ENCODE measurements at places on chromosomes 2 and 18.

- DNase-seq: no peak
Measured at GRCh38 chr2:212626371-212626918, 87.8 kb upstream of the ERBB4 start.

GRCh38 chr2:29159125-29159524, 43.9 kb downstream of the CLIP4 start:
- DNase-seq: no peak

GRCh38 chr18:54387631-54388030, 29.9 kb downstream of the C18orf54 start:
- no peak for DNase-seq

- no peak for DNase-seq
Measured at GRCh38 chr2:144322379-144322778, 197.5 kb downstream of the ZEB2 start.

- no peak for DNase-seq
Measured at GRCh38 chr2:200320344-200320743, 13.9 kb downstream of the SPATS2L start.

DNA sequence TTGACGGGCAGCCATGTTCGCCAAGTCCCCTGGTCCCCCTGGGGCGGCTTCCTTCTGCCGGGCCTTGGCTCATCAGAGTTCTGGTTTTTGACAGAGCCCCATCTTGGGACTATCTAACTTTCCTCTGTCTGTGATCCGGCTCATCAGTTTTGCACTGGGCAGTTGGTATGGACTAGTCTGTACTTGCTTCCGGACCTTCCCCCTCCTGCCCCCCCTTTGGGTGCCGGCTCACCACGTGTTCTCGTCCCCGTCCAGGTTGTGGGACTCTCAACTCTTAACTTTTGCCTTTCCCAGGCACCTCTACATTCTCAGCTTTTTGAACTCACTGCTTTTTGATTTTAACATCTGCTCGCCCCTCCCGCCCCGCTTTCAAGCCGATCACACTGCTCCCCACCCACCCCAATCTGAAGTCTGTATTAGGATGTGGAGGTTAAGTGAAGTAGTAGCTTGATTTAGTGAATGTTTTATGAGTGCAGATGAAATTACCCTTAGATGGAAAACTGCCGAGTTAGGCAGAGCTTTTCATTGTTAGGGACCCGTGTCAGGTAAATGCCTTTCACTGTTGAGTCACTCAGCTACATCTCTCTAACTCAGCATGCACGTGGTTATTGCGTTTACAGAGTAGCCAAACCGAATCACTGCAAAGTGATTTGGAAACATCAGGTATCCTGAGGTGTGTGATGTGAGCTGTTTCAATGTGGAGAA, 874 bp downstream of the WDR43 start:
- DNase-seq: peak; percentile 25

DNA sequence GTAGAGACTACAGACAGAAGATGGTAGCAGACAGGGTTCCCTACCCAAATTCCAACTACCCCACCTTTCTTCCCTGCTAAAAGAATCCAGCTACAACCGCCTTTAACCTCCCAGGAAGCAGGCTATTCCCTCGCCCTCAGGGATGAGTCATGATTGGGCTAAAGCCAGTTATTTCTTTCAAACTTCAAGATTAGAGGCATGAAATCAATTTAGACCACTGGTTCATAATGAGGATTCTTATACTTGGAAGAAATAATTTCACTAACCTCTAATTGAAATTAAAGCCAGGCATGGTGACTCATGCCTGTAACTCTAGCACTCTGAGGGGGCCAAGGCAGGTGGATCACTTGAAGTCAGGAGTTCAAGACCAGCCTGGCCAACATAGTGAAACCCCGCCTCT, 20.0 kb downstream of the TRIP12 start:
- no peak for DNase-seq

DNA sequence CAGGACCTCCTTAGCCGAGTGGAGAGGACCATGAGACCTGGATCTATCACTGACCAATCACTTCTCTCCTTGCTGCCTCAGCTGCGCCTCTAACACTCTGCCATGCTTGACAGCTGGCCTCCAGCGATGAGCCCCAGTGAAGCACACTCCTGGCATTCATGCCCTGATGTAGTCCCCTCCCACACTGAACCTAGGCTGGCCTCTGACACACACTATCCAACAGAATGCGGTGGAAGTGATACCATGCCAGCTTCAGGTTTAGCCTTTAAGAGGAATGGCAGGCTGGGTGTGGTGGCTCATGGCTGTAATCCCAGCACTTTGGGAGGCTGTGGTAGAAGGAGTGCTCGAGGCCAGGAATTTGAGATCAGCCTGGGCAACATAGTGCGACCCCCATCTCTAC, 73.7 kb upstream of the LAPTM4A start:
- DNase-seq: no peak

GRCh38 chr18:78770823-78771139, 208.8 kb upstream of the SALL3 start:
- no peak for DNase-seq

DNA sequence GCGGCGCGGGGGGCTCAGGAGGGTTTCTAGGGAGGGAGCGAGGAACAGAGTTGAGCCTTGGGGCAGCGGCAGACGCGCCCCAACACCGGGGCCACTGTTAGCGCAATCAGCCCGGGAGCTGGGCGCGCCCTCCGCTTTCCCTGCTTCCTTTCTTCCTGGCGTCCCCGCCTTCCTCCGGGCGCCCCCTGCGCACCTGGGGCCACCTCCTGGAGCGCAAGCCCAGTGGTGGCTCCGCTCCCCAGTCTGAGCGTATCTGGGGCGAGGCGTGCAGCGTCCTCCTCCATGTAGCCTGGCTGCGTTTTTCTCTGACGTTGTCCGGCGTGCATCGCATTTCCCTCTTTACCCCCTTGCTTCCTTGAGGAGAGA, 5.2 kb downstream of the PROC start:
- no peak for DNase-seq

GRCh38 chr18:73838107-73838506, 309.5 kb downstream of the FBXO15 start:
- DNase-seq: no peak

DNA sequence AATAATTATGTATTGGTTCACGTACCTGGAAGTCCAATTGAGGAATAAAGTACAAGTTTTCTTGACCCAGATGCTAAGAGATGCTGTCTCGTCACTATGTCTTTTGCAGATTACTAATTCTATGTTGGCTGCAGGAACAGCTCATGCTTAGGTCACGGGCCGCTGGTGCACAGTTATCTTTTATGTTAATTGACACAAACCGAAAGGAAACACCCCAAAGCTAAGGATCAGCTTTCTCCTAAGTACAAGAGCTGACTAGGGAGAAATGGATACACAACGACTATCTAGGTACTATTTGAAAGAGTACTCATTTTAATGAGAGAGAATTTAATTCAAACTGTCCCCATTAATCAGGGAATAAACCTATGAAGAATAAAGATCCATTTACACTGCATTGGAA, 217.7 kb upstream of the SLC35G4 start:
- DNase-seq: no peak

DNA sequence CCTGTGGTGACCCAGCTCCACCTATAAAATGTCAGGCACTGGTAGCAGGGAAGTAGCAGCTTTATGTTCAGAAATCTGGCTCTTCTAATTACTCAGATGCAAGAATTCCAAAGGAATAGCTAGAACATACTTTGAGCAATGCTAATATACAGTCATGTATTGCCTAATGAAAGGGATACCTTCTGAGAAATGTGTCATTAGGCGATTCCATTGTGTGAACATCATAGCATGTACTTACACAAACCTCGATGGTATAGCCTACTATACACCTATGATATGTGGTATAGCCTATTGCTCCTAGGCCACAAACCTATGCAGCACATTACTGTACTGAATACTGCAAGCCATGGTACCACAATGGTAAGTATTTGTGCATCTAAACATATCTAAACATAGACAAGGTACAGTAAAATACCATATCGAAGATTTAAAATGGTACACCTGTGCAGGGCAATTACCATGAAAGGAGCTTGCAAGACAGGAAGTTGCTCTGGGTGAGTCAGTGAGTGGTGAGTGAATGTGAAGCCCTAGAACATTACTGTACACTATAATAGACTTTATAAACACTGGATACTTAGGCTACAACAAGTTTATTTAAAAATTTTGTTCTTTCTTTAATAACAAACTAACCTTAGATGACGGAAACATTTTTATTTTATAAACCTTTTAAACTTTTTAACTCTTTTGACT, 50.3 kb upstream of the ETAA1 start:
- DNase-seq: no peak

GRCh38 chr18:36780748-36781147, 48.1 kb downstream of the TPGS2 start:
- DNase-seq: no peak

GRCh38 chr2:239395524-239395923, 5.3 kb downstream of the HDAC4 start:
- no peak for DNase-seq

DNA sequence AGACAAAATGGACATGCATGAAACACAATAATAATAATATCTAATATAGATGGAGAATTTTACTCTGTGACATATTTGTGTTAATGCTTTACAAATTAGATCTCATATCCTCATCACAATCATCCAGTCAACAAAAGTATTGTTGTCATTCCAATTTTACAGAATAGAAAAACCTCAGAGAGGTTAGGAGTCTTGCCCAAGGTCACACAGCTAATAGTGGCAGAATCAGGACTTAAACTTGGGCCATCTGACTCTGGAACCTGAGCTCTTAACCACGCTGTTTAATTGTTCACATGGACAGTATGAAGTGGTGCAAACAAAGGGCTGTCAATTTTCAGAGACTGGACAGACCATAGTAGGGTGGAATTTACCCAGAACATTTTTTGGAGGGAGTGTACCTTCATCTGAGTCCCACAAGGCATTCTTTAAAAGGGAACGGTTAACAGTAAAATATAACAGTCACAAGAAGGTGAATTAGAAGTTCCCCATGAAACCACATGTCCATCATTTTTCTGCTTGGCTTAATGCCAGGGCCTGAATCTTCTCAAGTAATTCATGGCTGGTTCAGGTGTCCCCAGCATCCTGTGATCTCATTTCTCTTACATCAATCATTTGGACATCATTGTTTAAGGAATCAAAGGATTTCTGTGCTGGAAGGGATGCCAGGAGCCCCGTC, 35.4 kb upstream of the CCDC93 start:
- DNase-seq: no peak

- DNase-seq: no peak
Measured at GRCh38 chr2:176056406-176056805, 27.4 kb downstream of the EVX2 start.

- DNase-seq: no peak
Measured at GRCh38 chr2:68806511-68807109, 64.6 kb downstream of the BMP10 start.

DNA sequence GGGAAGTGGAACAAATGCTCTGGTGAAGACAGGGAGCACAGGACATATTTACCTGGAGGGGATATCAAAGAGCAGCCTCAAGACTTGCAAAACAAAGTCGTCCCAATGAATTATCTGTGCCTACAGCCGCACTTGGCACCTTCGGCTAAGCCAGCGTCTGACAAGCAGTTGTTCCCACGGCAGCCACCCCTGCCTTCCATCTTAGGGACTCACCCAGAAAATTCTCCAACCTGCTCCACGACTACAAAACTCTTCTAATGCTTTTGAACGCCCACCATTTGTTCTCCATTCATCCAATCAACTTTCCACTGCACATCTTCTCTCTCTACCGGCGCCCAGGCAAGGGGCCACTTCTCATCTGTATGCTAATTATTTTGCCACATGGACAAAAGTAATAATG, 7.0 kb downstream of the MYT1L start:
- no peak for DNase-seq

DNA sequence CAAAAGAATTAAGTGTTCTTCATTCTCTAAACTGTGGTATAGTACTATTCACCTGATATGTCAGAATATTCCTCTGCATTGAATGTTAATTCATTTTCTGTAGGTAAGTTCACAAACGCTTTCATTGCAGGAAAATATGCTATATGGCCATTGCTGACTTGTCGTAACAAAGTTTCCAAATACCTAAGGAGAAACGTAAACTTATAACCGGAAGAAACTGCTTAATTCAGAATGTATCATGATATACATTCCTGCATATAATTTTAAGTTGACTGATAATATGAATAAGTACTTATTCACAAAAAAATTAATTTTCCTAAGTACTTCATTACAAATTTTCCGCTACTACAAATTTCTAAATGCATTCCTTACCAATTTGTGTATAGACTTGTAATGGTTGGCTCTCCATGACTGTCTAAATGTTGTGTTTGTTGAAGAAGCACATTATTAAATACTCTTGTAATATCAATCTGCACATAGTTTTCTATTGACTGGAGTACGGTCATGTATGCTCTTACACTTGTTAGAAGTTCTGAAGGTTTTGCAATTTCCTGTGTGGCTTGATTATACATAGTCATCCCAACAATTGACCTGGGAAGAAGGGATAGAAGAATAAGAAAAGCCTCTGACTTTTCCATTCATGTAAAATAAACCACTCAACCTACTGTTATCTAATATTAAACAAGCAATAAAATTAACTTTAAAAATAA, 85.4 kb downstream of the NCKAP1 start:
- no peak for DNase-seq

- DNase-seq: no peak
Measured at GRCh38 chr2:120318626-120319025, 27.3 kb upstream of the INHBB start.

- no peak for DNase-seq
Measured at GRCh38 chr2:221708902-221709301, 136.8 kb upstream of the EPHA4 start.

DNA sequence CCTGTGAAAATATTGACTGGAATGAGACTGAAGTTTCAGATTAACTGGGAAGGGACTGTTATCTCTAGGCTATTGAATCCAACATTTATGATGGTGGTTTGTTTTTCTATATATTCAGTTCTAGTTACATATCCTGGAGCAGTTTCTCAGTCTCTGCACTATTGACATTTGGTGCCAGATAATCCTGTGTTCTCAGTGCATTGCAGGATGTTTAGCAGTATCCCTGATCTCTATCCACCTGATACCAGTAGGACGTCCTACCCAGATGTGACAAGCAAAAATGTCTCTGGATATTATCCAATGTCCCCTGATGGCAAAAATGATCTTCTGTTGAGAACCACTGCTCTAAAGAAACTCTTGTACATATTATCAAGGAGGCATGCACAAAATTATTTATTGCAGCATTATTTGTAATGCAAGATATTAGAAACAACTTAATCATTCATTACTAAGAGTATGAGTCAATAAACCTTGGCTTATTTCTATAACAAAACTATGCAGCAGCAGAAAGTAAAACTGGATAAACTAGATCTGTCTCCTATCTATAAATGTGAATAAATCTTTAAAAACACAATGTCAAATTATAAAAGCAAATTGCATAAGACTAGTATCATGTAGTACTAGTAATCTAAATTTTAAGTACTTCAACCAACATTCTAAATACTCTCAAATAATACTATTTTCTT, 369.3 kb upstream of the RND3 start:
- no peak for DNase-seq
